ENCODE measurements at places on chromosomes 6 and 20.

- no peak for DNase-seq
Observed at GRCh38 chr6:116266803-116267202, 12.9 kb downstream of the TSPYL1 start.

DNA sequence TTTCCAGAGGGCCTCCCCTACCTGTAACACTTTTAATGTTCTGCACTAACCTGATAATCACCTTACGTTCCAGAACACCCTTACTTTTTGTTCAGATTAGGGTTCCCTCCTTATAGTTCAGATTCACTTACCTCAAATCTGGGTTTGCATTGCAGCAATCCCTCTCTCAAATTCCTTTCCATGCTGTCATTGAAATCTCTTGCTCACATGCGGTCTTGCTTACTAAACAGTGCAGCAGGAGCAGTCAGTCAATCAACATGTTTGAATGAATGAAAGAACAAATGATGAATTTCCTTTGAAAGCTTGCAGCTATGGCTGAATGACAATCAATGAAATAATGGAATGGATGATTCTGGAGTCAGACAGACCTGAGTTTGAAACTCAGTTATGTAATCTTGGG is 200.1 kb downstream of the HIVEP2 start:
- DNase-seq: no peak

GRCh38 chr6:21111093-21111725 is 482.3 kb upstream of the SOX4 start:
- DNase-seq: no peak

DNA sequence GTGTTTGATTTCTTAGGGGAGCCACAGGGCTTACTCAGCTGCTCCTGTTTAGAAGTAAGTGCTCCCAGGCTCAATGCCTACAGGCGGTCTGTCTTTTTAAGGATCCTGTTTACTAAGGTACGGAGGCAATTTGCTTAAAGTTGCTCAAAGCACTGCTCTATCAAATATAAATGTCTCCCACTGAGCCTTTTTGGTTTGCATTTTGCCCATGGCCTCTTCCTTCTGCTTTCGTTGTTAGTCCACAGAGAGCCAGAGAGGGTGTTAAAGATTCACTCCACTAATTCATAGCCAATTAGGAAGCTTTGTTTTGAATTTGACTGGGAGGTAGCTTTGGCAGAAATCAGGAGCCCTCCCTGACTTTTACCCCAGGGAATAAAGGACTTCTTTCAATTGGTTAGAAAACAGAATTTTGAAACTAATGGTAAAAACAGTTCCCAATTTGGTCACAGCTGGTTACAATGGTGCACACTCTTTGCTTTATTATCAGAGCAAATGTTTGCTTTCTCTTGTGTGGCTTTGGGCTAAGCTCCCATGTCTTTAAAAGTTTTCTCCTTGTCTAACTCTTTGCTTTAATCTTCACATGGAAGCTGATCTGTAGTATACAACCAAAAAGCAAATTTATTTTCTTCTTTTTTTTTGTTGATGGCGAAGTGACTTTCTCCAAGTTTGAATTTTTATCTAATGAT is 126.2 kb downstream of the IMPG1 start:
- DNase-seq: no peak

- no peak for DNase-seq
Observed at GRCh38 chr6:138521790-138522189, 22.5 kb upstream of the NHSL1 start.

DNA sequence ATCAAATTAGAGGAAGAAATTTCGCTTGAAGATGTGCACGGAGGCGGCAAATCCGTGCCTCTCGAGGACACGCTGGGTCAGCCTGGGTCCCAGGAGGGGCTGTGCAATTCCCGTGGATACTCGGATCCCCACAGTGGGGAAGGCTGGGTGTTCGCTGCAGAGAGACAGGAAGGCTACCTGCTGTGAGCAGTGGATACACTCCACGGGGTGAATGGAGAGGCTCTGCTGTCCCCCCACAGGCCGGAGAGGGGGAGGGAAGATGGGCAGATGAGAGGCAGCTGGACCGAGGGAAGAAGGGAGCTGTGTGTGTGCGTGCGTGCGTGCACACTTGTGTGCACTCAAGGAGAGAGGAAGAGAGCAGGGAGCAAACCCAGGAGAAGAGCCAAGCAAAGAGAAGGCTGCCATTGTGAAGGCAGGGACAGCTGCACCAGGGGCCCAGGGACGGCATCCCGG is 57.3 kb downstream of the SULF2 start:
- DNase-seq: no peak

GRCh38 chr20:11790046-11790445 is 127.6 kb upstream of the BTBD3 start:
- no peak for DNase-seq

DNA sequence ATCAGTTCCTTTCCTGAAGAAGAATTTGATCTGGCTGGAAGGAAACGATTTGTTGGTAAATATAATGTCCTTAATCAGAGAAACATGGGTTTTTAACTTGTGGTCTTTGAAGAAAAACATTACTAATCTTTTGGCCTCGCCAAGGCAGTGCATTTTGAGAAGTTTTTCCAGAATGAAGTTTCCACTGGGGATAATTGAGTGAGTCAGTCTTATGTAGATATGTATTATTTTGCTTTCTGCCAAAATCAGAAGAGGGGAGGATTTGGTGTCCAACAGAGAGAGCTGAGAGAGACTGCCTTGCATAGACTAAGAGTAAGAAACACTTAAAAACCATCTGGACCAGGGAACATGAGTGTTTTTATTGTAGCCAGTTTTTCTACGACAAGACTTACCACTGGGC is 79.9 kb downstream of the FNDC1 start:
- DNase-seq: no peak

DNA sequence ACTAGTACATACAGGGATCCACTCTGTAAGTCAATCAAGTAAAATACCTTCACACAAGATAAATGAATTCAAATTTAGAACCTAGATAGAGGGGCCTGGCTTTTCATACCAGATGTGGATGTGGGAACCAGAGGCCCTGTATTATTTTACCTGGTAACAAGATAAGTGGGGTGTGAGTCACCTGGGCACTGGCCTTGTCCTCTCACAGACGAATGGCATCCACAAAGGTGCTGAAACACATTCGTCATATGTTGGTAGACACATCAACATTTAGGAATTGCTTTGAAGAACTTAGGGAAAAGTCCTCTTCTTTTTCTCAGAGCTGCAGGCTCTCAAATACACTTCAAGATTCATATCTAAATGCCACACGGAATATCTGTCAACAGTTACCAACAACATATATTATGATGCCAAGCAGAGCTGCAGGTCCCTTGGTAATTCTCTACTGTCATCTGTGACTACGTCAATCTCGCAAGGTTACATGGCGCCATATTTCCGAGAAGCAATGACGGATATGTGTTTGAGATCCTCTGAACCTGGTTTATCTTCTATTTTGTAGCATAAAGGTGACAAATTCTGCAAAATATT is 618.6 kb downstream of the EPM2A start:
- no peak for DNase-seq

All from CD4-positive, alpha-beta T cell treated with Interleukin-4 for 4 hours (primary cell).